SJSA1 (cell line): ENCODE measurements at places on chromosomes 6 and 20. TPM values are rescaled to one million over a fixed set of nuclear protein-coding genes. Genes with fewer than 3 reads are reported as not detected.

DNA sequence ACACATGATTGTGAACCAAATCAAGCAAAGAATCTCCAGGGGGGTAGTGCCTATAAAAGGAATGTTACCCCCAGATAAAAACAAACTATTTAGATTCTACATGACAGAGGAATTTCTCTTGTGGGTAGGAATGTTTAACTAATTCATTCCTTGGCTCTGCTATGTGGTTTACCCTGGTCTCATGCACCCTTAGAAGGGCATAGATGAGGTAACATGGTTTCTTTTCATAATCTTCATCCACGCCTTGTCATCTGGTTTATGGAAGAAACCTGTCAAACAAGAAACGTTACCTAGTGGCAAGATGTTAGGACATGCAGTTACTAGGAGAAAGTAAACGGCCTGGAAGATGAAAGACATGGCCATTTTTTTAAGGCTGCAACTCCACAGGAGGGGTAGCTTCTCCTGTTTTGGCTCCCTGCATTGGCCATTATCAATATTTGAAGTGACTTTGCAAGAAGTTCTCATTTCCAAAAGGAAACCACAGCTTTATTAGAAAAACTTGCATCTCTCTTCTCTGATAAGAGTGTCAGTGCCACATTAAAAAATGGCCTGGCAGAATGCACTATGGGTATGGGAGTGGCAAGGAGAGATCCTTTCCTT lies 45.5 kb downstream of the STX11 start:
- H3K4me1 ChIP-seq = peaks cover 16% of the 10 kb centered on the region
- no peaks in the 10 kb centered on the region for H3K27me3 ChIP-seq
- no peaks in the 10 kb centered on the region for H3K36me3 ChIP-seq
- H3K4me3 ChIP-seq = no peak overlapping the region
- peak overlapping the region; percentile 57 for H3K27ac ChIP-seq

DNA sequence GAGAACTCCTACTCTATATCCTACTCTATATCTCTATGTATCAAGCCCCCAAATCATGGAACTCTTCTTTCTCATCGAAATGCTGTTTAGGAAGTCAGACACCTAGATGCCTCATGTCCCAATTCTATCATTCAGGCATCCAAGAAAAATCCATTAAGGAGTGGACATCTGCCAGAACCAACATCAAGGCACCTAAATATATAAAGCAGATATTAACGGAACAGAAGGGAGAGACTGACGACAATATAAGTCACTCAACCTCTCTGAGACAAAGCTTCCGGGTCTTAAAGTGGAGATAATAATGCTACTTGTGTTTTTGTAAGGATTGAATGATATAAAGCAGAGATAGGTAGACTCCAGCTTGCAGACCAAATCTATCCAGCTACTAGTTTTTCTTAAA lies 241.5 kb downstream of the NFATC2 start:
- no peak overlapping the region for H3K4me3 ChIP-seq
- H3K4me1 ChIP-seq = no peaks in the 10 kb centered on the region
- H3K27ac ChIP-seq = no peak overlapping the region

DNA sequence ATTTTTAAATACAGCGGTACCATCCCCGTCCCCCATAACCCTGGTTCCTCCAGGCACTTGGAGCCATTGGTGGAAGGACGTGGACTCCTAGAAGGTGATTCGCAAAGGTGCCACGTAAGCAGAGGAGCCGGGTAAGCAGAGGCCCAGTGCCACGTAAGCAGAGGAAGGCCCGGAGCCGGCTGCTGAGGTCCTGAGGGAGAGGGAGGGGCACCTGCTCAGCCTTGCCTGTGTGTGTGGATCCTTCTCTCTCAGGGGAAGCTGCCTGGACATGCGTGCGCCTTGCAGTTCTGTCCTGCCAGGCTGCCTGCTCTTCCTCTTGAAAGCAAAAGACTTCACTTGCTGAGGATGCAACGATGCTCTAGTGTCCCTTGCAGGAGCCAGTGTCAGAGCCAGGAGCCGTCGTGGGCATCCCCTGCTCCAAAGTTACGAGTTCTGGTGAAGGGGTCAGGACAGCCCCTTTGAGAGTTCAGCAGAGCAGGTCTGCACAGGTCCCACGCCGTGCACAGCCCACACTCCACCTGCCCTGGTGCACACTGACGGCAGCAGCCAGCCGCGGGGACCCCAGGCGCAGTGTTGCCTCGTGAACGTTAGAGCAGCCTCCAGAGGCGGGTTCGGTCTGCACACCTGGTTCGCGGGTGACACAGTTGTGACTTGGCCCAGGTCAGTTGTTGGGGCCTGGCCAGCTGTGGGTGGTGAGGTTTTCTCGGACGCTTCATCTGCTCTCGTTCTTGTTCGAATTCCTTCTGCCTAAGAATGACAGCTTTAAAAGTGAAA lies 1.9 kb upstream of the NKAIN4 start:
- no peak for DNase-seq
- 0 out of 2 replicates have a peak, but pooled peaks cover 3% of the 10 kb centered on the region for H3K4me1 ChIP-seq
- no peak overlapping the region for H3K4me3 ChIP-seq
- H3K36me3 ChIP-seq = no peaks in the 10 kb centered on the region

DNA sequence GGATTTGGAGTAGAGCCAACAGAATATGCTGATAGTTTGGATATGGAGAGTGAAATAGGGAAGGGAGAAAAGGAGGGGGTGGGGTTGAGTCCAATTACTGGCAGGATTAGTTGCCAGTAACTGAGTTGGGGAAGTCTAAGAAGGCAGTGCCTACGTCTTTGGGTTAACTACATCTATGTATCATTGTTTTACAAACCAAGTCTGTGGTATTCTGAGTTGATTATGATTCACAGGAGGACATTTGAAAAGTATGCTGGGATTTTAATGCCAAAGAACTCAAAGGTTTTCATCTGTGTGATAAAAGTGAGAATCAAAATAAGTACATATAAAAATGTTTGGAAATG lies 14.7 kb downstream of the DSE start:
- no peak overlapping the region for H3K4me3 ChIP-seq
- peaks cover 33% of the 10 kb centered on the region for H3K4me1 ChIP-seq
- no peaks in the 10 kb centered on the region for H3K27me3 ChIP-seq
- H3K36me3 ChIP-seq = no peaks in the 10 kb centered on the region

DNA sequence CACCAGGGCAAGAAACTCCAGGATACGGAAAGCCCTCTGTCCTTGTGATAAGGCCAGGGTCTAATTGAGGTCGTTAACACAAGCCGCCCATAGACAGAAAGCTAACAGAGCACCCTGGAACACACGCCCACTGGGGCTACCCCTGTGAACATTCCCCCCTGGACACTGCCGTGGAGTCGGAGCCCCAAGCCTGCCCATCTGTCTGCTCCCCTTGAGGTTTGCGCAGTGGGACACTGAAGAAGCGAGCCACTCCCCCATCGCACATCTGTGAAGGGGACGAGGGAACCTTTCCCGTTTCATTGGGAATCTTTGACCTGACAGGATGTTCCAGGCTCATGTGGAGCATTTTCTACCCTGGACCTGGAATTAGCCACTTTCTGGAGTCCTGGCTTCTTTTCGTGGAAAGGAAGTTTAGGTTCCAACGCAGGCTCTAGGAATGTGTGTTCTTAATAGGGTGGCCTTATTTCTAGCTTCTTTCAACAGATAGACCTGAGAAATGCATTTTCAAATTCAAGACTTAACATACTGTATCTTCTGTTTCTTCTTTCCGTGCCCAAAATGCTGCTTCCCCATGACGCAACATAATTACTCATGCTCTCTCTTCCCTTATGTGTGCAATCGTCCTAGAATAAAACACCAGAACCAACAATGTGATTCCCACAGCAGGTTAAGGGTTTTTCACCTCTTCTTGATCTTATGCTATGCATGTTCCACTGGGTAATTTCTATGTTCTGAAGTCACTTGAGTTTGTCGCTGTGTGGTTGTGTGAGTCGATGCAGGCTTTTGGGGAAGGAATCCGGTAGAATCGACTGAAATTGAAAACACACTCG lies 161.1 kb downstream of the ERMARD start:
- DNase-seq = no peak
- H3K27ac ChIP-seq = no peak overlapping the region
- H3K4me3 ChIP-seq = no peak overlapping the region
- no peaks in the 10 kb centered on the region for H3K4me1 ChIP-seq
- no peaks in the 10 kb centered on the region for H3K27me3 ChIP-seq

DNA sequence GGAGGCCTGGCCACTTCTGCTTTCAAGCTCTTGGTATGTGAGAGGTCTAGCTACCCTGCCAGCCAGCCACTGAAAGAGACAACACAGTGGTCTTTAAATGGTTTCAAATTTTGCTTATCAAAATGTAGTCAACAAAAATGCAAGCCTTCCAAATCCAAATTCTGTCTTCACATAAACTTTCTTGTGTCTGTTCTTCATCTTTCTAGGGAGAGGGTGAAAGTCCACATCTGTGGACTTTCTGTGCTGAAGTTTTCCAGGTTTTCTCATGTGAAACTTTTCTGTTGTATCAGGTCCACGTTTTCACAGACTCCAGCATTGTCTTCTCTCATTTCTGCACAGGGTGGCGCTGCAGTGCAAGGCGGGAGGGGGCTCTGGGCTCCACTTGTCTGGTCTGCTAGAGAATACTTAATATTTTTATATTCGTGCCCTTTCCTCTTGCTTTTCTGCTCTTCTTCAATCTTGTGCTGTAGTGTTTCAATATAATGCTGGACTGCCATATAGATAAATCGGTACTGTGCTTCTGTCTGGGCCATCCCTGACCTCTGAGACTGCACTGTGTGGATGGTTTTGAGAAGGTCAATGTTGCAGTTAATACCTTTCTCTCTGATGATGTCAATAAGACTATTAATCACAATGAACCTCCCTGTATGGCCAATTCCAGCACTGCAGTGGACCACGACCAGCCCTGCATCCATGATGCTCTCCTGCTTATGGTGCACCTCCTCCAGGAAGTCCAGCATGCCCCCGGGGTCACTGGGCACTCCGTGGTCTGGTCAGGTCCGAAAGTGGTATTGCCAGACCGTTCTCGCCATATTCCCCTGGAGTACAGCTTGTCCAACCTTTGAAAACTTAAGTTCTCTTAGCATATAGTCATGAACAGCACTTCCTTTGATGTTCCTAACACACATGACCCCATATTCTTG lies 161.6 kb upstream of the TNFAIP3 start:
- H3K4me3 ChIP-seq = no peak overlapping the region
- H3K36me3 ChIP-seq = no peaks in the 10 kb centered on the region
- H3K27me3 ChIP-seq = no peaks in the 10 kb centered on the region
- peak; percentile 57 for DNase-seq

- no peak for DNase-seq
- peaks cover 34% of the 10 kb centered on the region for H3K4me1 ChIP-seq
- no peak overlapping the region for H3K27ac ChIP-seq
- no peaks in the 10 kb centered on the region for H3K27me3 ChIP-seq
- H3K4me3 ChIP-seq = no peak overlapping the region
Observed at GRCh38 chr6:43938178-43939105, 168.4 kb downstream of the VEGFA start.

DNA sequence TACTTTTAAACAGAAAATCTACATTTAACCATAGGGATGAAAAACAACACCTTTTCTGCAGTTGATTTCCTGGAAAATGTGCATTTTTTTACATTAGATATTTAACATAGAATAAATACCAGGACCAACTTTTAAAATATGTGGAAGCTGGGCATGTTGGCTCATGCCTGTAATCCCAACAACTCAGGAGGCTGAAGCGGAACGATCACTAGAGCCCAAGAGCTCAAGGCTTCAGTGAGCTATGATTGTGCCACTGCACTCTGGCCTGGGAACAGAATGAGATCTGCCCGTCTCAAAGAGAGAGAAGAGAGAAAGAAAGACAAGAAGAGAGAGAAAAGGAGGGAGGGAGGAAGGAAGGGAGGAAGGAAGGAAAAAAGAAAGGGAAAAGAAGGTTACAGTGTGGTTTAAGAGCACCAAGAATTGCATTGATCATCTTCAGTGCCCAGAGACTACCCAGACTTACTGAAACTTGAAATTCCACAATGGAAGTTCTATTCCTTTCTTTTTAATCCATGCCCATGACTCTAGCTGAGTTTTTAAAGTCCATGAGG lies 189.4 kb upstream of the ARID1B start:
- H3K27ac ChIP-seq = no peak overlapping the region
- H3K4me1 ChIP-seq = no peaks in the 10 kb centered on the region

DNA sequence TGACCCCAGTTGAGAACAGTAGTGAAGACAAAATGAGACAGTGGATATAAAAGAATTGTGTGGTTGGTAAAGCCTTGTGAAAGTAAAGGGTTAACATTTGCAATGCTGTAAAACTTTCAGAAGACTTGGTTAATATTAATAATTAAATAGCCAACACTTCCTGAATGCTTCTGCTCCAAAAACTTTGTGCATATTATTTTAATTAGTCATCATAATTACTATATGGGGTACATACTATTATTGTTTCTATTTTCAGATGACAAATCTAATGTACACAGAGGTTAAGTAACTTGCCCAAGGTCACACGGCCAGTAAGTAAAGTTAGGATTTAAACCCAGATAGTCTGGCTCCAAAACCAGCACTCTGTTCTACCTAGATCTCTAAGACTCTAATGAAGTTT lies 291.3 kb downstream of the OGFRL1 start:
- H3K27me3 ChIP-seq = no peaks in the 10 kb centered on the region; the same call in 1 of the 2 replicates
- DNase-seq = no peak
- no peak overlapping the region for H3K27ac ChIP-seq
- no peak overlapping the region for H3K4me3 ChIP-seq
- H3K36me3 ChIP-seq = no peaks in the 10 kb centered on the region

- no peaks in the 10 kb centered on the region for H3K27me3 ChIP-seq
- no peaks in the 10 kb centered on the region for H3K36me3 ChIP-seq
Observed at GRCh38 chr6:156969233-156969632, 192.1 kb downstream of the ARID1B start.

- H3K4me3 ChIP-seq = no peak overlapping the region
- peaks cover 16% of the 10 kb centered on the region for H3K36me3 ChIP-seq
- peaks cover 4% of the 10 kb centered on the region; the same call in 1 of the 2 replicates for H3K4me1 ChIP-seq
- no peaks in the 10 kb centered on the region for H3K27me3 ChIP-seq
- no peak overlapping the region for H3K27ac ChIP-seq
- DNase-seq = no peak
Observed at GRCh38 chr6:42250274-42250931, 32.7 kb upstream of the MRPS10 start.

GRCh38 chr6:45310118-45310788 lies 17.9 kb upstream of the RUNX2 start:
- H3K36me3 ChIP-seq = no peaks in the 10 kb centered on the region
- no peak overlapping the region for H3K4me3 ChIP-seq
- DNase-seq = no peak
- no peaks in the 10 kb centered on the region for H3K27me3 ChIP-seq
- no peaks in the 10 kb centered on the region for H3K4me1 ChIP-seq

DNA sequence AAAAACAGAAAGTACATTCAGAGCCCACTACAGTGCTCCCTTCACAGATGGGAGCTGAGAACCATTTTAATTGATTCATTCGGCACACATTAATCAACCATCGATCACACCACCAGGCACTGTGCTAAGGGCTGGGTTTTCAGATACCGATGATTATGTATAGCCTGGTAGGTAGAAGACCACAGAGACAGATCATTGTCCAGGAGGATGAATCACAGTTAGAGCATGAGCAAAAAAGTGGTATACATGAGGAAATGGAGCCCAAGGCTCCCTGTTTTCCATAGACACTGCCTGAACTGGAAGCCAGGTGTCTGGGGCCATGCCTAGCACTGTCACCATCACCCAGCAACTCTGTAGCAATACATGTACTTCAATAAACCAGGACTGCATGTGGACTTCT lies 9.0 kb upstream of the PRDM1 start:
- H3K4me1 ChIP-seq = peaks cover 10% of the 10 kb centered on the region
- H3K27ac ChIP-seq = no peak overlapping the region
- DNase-seq = no peak
- H3K27me3 ChIP-seq = no peaks in the 10 kb centered on the region
- H3K4me3 ChIP-seq = no peak overlapping the region
- no peaks in the 10 kb centered on the region for H3K36me3 ChIP-seq

Gene SNAI1
- total RNA-seq = 11.4 and 24.2 TPM in 2 replicates

Gene FGD2
- total RNA-seq = not detected in 2 replicates

Gene CST2
- total RNA-seq = not detected in 2 replicates

Gene GSTA3
- total RNA-seq = not detected in 2 replicates

Gene TPBG
- total RNA-seq = 37.7 and 43.8 TPM in 2 replicates
